ENCODE measurements at places on chromosomes 7 and 10. TPM values are rescaled to one million over a fixed set of nuclear protein-coding genes. Genes with fewer than 3 reads are reported as not detected.

GRCh38 chr7:24637706-24638105 lies 64.5 kb downstream of the PALS2 start:
- H3K27me3 ChIP-seq: no peaks in the 10 kb centered on the region
- no peak for DNase-seq
- peaks cover 8% of the 10 kb centered on the region for H3K36me3 ChIP-seq
- H3K27ac ChIP-seq: no peak overlapping the region

GRCh38 chr10:26391701-26392695 lies 46.1 kb upstream of the APBB1IP start:
- no peaks in the 10 kb centered on the region for H3K36me3 ChIP-seq
- H3K27ac ChIP-seq: no peak overlapping the region
- DNase-seq: no peak
- H3K4me1 ChIP-seq: no peaks in the 10 kb centered on the region
- H3K4me3 ChIP-seq: no peak overlapping the region

DNA sequence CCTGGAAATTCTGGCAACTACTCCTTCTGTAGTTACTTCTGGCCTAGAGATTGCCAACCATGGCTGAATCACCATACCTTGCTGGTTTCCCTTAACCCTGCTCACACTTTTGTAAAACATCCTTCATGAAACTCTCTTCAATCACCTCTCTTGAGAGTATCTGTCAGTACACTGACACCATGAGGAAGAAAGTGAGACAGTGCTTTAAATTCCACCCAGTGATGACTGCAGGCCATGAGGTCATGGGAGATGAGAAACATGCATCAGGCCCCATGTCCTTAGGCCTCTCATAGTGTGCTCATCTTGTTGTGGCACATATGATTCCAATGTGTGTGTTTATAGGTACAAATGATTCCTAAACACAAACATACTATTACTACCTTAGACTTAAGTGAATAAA lies 24.6 kb upstream of the NAMPT start:
- H3K4me1 ChIP-seq: no peaks in the 10 kb centered on the region
- no peak for DNase-seq
- peaks cover 4% of the 10 kb centered on the region for H3K27me3 ChIP-seq
- no peaks in the 10 kb centered on the region for H3K36me3 ChIP-seq
- H3K27ac ChIP-seq: no peak overlapping the region

- DNase-seq: no peak
- H3K4me1 ChIP-seq: no peaks in the 10 kb centered on the region
- no peak overlapping the region for H3K27ac ChIP-seq
- no peak overlapping the region for H3K4me3 ChIP-seq
- H3K27me3 ChIP-seq: no peaks in the 10 kb centered on the region
These were observed 4.6 kb downstream of the GRID2IP start for GRCh38 chr7:6546498-6547251.

DNA sequence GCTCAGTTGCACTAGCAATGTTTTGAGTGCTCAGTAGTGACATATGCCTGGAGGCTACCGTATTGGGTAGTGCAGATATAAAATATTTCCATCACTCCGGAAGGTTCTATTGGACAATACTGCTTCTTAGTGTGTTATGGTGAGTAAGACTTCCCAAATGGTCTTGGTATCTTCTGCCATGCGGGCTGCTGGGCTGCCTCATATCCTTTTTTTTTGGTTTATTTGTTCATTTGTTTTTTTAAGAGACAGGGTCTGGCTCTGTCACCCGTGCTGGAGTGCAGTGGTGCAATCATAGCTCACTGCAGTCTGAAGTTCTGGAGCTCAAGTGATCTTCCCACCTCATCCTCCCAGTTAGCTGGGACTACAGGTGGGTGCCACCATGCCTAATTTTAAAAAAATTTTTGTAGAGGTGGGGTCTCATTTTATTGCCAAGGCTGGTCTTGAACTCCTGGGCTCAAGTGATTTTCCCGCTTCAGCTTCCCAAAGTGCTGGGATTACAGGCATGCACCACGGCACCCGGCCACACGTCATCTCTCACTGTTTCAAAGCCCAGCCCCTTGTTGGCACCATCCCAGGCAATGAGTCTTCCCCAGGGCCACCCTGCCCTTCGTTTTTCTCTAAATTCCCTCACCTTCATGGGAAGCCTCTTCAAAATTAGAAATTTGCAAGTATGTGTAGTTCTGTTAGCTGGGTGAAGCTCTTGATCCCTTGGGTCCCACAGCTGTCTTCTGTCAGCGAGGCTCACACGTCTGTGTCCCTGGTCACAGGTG lies 111.0 kb upstream of the KLF14 start:
- no peaks in the 10 kb centered on the region for H3K36me3 ChIP-seq
- no peaks in the 10 kb centered on the region for H3K27me3 ChIP-seq
- no peak for DNase-seq
- H3K4me3 ChIP-seq: no peak overlapping the region
- peaks cover 5% of the 10 kb centered on the region for H3K4me1 ChIP-seq
- no peak overlapping the region for H3K27ac ChIP-seq

DNA sequence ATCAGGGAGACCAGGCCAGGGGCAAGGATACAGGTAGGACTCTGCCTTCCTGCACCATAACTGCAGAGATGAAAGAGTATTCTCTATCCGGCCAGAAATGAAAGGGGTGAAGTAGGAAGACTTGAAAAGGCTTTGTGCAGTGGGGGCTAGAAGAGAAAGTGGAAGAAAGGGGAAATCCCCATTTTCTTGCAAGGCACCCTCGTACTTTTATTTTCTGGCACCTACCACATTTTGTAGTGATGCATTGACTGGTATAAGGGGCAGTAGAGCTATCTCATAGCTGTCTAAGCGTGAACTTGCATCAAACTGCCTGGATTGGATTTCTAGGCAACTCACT lies 752 bp upstream of the CAMK2G start:
- no peak for DNase-seq
- peaks cover 6% of the 10 kb centered on the region for H3K4me1 ChIP-seq
- H3K36me3 ChIP-seq: no peaks in the 10 kb centered on the region
- no peaks in the 10 kb centered on the region for H3K27me3 ChIP-seq
- H3K4me3 ChIP-seq: peak overlapping the region; percentile 98
- H3K27ac ChIP-seq: no peak overlapping the region

GRCh38 chr7:79478386-79478785 lies 24.9 kb upstream of the MAGI2 start:
- no peaks in the 10 kb centered on the region for H3K4me1 ChIP-seq
- no peaks in the 10 kb centered on the region for H3K36me3 ChIP-seq
- H3K27ac ChIP-seq: no peak overlapping the region
- no peak for DNase-seq
- H3K4me3 ChIP-seq: no peak overlapping the region
- no peaks in the 10 kb centered on the region for H3K27me3 ChIP-seq

DNA sequence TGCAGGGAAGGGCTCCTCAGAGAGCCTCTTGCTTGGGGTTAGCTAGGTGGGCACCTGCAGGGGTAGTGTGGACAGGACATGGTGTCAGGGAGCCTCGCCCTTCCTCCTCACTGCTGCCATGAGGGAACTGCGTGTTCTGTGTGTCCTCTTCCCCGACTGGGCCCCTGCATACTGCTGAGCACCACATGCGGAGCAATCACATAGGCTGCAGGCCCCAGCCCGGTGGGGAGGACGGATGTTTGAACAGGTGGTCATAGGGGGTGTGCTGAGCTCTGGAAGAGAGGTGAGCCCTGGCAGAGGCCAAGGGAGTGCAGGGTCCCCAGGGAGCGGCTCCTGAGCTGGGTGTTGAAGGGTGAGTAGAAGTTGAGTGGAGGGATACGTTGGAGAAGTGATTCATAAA lies 48.3 kb upstream of the ZMIZ2 start:
- DNase-seq: no peak
- peaks cover 40% of the 10 kb centered on the region for H3K36me3 ChIP-seq
- no peak overlapping the region for H3K27ac ChIP-seq
- no peak overlapping the region for H3K4me3 ChIP-seq
- H3K4me1 ChIP-seq: no peaks in the 10 kb centered on the region
- no peaks in the 10 kb centered on the region for H3K27me3 ChIP-seq

- DNase-seq: no peak
- H3K27me3 ChIP-seq: no peaks in the 10 kb centered on the region
- no peaks in the 10 kb centered on the region for H3K4me1 ChIP-seq
- H3K4me3 ChIP-seq: no peak overlapping the region
These were observed 218.8 kb downstream of the IPMK start for GRCh38 chr10:58048936-58049335.

GRCh38 chr7:158560386-158560785 lies 27.2 kb downstream of the PTPRN2 start:
- no peaks in the 10 kb centered on the region for H3K36me3 ChIP-seq
- no peak overlapping the region for H3K27ac ChIP-seq
- no peak overlapping the region for H3K4me3 ChIP-seq
- DNase-seq: no peak
- peaks cover 36% of the 10 kb centered on the region for H3K27me3 ChIP-seq
- H3K4me1 ChIP-seq: no peaks in the 10 kb centered on the region

DNA sequence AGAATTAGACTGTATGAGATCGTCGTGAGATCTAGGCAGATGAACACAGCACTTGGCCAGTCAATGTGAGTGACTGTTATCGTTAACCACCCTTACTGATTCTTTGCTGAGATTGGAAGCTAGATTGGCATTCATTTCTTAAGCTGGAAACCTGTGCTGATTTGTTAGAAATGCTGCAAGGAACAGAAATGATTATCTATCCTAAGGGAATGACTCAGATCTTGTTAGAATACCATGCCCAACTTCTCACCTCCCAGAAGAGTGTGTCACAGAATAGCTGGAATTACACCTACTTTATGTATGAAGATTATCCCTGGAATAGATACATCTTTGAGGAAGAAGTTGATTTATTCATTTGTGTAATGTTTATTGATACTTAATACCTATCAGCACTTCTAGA lies 275.2 kb downstream of the AUTS2 start:
- peaks cover 12% of the 10 kb centered on the region for H3K4me1 ChIP-seq
- no peak for DNase-seq
- no peak overlapping the region for H3K4me3 ChIP-seq
- H3K27me3 ChIP-seq: no peaks in the 10 kb centered on the region
- H3K36me3 ChIP-seq: no peaks in the 10 kb centered on the region

DNA sequence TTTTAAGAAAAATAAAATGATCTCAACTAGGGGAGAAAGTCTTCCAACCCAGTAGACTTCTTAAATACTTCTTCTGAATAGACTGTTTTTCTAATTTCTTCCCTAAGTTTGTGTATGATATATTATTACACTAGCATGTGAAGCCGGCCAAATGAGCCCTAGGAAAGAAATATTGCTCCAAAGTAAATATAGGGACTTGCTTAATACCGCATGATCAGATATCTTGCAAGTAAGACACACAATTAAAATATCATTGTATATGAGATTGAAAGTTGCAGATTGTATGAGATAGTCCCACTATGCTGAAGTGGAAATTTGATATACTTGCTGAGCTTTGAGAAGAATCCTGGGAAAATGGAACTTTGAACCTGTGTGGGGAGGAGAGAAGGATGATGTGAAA lies 225.7 kb downstream of the BAMBI start:
- no peaks in the 10 kb centered on the region for H3K36me3 ChIP-seq
- H3K4me3 ChIP-seq: no peak overlapping the region
- no peak for DNase-seq

- no peaks in the 10 kb centered on the region for H3K4me1 ChIP-seq
- H3K36me3 ChIP-seq: no peaks in the 10 kb centered on the region
- no peak overlapping the region for H3K27ac ChIP-seq
- no peak overlapping the region for H3K4me3 ChIP-seq
These were observed 38.8 kb downstream of the CCNJ start for GRCh38 chr10:96082153-96082552.

DNA sequence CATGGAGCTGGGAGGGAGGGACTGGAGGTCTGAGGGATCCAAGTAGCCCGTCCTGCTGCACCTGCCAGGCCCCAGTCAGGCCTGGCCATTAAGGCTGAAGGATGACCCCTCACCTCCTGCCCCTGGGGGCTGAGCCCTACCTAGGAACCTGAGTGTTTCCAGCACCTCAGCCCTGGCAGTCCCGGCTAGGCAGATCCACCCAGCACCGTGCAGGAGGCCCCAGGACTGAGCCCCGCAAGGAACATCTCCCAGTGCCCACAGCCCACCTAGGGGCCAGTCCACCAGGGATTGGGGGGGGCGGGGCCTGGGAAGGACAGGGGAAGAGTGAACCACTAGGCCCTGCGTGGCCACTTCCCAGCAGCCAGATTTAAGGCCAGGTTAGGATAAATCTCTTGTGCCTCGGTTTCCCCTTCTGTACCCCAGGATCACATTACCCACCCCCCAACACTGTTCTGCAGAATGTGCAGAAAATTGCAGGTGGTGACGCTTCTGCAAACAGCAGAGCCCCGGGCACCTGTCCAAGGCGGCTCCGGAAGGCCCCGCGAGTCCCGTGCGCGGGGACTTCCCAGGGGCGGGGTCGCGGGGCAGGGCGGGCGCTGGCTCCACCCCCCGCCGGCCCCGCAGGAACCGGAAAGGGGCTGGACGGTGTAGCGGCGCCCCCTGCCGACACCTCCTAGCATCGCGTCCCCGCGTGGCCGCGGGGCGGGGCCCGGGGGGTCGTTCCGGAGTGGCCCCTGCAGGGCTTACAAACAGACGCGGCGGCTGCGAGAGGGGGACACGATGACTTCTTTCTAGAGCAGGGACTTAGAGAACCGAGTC lies 55.9 kb downstream of the PWWP2B start:
- no peak overlapping the region for H3K27ac ChIP-seq
- H3K4me1 ChIP-seq: no peaks in the 10 kb centered on the region
- DNase-seq: peak; percentile 62
- H3K36me3 ChIP-seq: no peaks in the 10 kb centered on the region
- no peak overlapping the region for H3K4me3 ChIP-seq

GRCh38 chr10:62699148-62699547 lies 105.4 kb upstream of the ADO start:
- H3K36me3 ChIP-seq: no peaks in the 10 kb centered on the region
- no peak overlapping the region for H3K27ac ChIP-seq
- H3K4me3 ChIP-seq: no peak overlapping the region
- H3K27me3 ChIP-seq: no peaks in the 10 kb centered on the region

DNA sequence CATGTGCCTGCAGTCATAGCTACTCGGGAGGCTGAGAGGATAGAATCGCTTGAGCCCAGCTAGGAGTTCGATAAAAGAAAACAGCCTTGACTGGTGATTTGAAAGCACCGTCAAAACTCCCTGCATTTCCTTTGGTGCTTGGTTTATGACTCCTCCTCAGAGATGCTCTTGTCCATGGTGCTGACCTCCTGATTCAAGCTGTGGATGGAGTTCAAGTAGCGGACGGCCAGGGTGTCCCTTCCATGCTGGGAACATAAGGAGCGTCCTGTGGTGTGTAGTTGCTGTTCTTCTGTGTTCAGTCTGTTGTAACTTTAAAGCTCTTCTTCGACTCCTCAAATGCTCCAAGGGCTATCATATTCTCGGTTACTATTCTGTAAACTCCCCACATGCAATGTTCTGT lies 382.5 kb upstream of the KIAA1217 start:
- H3K4me1 ChIP-seq: no peaks in the 10 kb centered on the region
- H3K27ac ChIP-seq: no peak overlapping the region
- peak; percentile 79 for DNase-seq
- H3K36me3 ChIP-seq: no peaks in the 10 kb centered on the region
- H3K27me3 ChIP-seq: no peaks in the 10 kb centered on the region
- H3K4me3 ChIP-seq: no peak overlapping the region

GRCh38 chr10:58544135-58544534 lies 31.5 kb downstream of the BICC1 start:
- no peak for DNase-seq
- H3K4me3 ChIP-seq: no peak overlapping the region
- no peak overlapping the region for H3K27ac ChIP-seq
- no peaks in the 10 kb centered on the region for H3K36me3 ChIP-seq
- no peaks in the 10 kb centered on the region for H3K27me3 ChIP-seq

- no peak for DNase-seq
- H3K27me3 ChIP-seq: peaks cover 9% of the 10 kb centered on the region
- H3K36me3 ChIP-seq: no peaks in the 10 kb centered on the region
- H3K4me3 ChIP-seq: no peak overlapping the region
- no peak overlapping the region for H3K27ac ChIP-seq
- no peaks in the 10 kb centered on the region for H3K4me1 ChIP-seq
These were observed 391.2 kb downstream of the TYW1 start for GRCh38 chr7:67387851-67388250.

Gene ACTL6B
- total RNA-seq: not detected

Gene UPK3BL2
- 2.8 TPM for total RNA-seq

Gene BTRC
- total RNA-seq: 42.5 TPM

Gene COL28A1
- total RNA-seq: 0.02 TPM

Gene CFAP69
- total RNA-seq: 1.8 TPM
